ENCODE measurements at places on chromosomes 4 and X.

- DNase-seq = no peak
Observed at GRCh38 chr4:3082925-3083515, 8.5 kb downstream of the HTT start.

GRCh38 chr4:96681218-96681617, 841.3 kb downstream of the PDHA2 start:
- DNase-seq = no peak

DNA sequence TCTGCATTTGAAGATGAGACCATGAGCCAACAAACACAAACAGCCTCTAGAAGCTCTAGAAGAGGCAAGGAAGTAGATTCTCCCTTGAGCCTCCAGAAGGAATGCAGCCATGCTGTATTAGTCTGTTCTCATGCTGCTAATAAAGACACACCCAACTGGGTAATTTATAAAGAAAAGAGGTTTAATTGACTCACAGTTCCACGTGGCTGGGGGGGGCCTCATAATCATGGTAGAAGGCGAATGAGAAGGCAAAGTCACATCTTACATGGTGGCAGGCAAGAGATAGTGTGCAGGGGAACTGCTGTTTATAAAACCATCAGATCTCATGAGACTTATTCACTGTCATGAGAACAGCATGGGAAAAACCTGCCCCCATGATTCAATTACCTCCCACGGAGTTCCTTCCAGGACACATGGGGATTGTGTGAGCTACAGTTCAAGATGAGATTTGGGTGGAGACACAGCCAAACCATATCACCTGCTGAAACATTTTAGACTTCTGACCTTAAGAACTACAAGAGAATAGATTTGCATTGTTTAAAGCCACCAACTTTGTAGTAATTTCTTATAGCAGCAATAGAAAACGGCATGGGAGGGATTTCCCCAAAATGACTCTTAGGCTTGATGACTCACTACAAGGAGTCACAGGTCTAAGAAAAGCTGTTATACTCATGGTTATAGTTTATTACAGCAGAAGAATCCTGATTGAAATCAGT, 284.4 kb upstream of the SFRP2 start:
- DNase-seq = no peak

DNA sequence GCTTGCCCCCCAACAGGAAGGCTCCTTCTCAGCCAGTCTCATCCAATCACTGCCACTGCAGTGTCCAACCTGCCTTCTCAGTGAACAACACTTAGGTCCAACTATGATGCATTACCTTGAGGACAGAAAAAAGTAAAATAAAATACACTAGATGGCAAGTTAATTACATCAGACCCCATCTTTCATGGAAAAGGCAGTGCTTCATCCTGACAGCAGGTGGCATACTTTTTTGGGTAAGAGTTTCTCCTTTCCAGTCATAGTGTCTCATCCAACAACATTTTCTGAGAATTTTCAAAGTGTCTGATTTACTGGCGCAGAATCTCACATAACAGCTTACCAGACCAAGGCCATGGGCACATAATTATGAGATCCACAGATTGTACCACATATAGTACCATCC, 1742.8 kb downstream of the PCDH7 start:
- no peak for DNase-seq

DNA sequence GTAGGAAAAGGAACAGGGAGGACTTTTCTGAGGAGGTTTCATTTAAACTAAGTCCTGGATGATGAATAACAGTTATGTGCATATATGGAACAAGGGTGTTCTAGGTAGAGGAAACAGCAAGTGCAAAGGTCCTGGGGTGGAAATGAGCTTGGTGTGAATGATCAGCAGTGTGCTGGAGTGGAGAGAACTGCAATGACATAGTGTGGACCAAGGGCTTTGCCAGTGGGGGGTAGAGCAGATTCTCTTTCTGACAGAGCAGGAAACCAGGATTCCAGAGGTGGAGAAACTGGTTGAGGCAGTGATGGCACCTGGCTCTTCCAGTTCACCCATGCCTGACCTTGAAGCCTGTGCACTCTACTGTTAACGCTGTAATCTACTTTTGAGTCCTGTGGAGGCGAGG, 1.7 kb downstream of the PPP1R3F start:
- DNase-seq = no peak

- DNase-seq = no peak
Observed at GRCh38 chrX:33336783-33337182, 125.4 kb upstream of the DMD start.

- no peak for DNase-seq
Observed at GRCh38 chrX:131571348-131571747, 27.5 kb downstream of the OR13H1 start.

GRCh38 chr4:26325191-26325590, 4.4 kb downstream of the RBPJ start:
- no peak for DNase-seq

- DNase-seq = no peak
Observed at GRCh38 chr4:173536808-173537429, 6.9 kb upstream of the HAND2 start.

GRCh38 chr4:118981171-118981838, 92.7 kb downstream of the SYNPO2 start:
- no peak for DNase-seq

- DNase-seq = no peak
Observed at GRCh38 chrX:41759817-41760216, 35.8 kb downstream of the GPR82 start.

- DNase-seq = peak; percentile 54
Observed at GRCh38 chr4:184745831-184746795, 12.2 kb upstream of the CENPU start.

GRCh38 chrX:84156821-84157220, 31.2 kb downstream of the RPS6KA6 start:
- DNase-seq = no peak

- DNase-seq = no peak
Observed at GRCh38 chr4:72283357-72283756, 251.6 kb downstream of the NPFFR2 start.

GRCh38 chr4:80646061-80646460, 310.5 kb downstream of the CFAP299 start:
- DNase-seq = no peak

- DNase-seq = no peak
Observed at GRCh38 chr4:154998284-154998683, 210.2 kb upstream of the NPY2R start.

GRCh38 chrX:11766487-11766886, 8.4 kb downstream of the MSL3 start:
- DNase-seq = no peak

- DNase-seq = no peak
Observed at GRCh38 chrX:73127700-73128241, 48.5 kb upstream of the PABPC1L2A start.

DNA sequence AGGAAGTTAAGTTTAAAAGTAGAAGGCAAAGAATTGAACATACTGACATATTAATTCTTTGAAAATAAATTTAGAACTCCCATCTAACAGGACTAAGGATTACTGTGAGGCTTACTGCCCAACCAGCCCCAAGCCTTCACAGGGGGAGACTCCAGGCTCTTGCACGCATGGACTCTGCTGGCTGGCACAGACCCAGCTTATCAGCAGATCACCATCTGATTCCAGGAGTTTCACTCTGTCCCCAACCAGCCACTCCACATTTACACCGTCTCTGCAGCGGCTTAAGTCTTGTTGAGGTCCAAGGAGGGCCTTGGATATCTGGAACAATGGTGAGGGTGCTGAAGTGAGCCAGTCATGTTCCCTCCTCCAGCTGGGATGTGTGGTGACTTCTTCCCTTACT, 16.4 kb upstream of the OTUD4 start:
- no peak for DNase-seq

GRCh38 chr4:177681902-177682301, 239.7 kb upstream of the AGA start:
- no peak for DNase-seq

DNA sequence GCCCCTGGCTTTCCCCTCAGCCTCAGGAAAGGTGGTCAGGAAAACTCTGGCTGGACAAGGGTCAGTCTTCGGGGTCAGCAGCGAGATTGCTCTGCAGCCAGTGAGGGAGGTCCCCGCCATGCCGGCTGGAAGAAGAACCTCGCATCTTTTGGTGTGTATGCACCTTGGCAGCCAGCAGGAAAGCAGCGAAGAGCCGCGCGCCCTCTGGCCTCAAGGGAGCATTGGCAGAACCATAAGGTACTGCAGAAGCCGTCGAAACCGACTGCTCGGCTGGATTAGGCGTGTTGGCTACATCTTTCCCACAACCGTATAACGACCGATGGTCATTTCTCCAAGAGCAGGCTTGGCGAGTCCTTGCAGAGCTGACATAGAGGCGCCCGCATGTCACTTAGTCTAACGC, 48.3 kb downstream of the GPR143 start:
- DNase-seq = no peak

DNA sequence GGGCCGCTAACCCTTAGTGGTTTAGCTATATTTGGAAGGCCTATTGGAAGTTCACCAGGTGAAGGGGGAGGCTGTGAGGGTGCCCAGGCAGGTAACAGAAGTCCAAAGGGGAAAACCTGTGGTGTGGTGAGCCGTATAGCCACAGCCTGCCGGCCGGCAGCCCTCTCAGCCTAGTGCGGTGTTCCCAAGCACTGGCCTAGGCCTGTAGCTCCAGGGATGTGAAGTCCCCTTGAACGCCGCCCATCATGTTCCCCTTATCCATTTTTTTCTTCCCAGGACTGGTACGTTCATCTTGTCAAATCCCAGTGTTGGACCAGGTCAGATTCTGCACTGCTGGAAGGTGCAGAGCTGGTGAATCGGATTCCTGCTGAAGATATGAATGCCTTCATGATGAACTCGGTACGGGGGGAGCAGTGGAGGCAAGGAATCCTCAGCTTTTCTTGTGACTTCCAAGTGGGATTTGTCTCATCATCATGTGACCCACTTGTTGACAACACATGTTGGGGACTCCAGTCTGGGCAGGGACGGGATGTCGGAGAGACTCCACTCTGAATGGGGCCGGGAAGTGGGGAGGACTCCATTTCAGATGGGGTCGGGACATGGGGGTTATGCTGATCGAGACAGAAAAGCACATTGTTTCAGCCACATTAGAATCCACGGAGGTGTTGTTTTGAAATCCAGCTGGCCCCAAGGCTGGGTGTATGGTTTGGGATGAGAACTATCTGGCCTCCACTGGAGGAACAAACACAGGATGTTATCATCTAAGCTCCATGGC, 39.2 kb upstream of the MSANTD1 start:
- DNase-seq = no peak

DNA sequence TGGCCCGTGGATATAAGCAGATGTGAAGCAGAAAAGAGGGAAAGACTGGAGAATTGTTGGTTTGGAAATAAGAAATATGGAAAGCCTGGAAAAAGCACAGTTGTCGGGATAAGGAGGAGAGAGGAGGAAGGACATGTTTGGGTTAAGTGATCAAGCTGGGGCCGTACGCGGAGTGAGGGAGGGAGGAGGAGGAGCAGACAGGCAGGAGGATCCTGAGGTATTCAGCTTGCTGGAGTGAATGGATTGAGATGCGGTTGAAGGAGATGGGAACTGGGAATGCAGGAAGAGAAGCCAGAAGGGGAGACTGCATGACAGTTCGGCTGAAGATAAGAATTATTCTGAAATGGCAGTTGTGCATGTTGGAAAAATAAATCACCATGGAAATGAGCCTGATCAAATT, 21.2 kb downstream of the ZFP42 start:
- no peak for DNase-seq

- DNase-seq = no peak
Observed at GRCh38 chrX:2761246-2761645, 9.4 kb downstream of the XG start.

DNA sequence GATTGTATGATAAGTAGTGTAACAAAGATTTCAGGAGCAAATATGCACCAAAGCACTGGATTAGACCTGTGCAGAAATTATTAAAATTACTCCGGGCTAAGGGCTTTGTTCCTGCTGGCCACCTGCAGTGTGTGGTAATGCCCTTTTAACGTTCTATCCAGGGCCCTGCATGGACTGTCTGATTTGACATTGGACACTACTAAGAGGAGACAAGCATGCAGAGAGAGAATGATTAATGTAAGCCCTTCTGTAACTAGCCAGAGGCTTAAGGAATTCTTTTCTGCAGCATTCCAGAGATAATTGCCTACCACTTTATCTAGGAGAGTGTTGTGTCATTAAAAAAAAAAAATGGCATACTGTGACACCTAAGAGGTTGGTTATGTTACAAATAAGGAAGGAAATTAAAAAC, 117.0 kb downstream of the PCDH7 start:
- DNase-seq = no peak

GRCh38 chr4:7763788-7764187, 175.9 kb downstream of the AFAP1 start:
- DNase-seq = no peak

DNA sequence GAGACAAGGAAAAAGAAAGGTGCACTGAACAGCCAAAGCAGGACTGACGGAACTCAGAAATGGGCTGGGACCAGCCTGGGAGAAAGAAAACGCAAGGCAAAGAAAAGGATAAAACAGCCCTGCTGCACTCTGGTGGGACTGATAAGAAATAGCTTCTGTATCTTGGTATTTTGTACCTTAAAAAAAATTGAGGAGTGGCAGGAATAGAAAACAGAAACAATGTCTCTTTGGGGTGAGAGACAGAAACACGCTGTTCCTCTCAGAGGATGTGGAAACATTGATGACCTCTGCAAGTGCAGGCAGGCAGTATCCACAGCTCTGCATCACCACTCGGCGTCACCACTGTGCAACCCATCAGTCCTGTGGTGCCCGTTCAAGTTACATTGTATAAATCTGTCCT, 152.5 kb upstream of the SPRY1 start:
- DNase-seq = no peak

- no peak for DNase-seq
Observed at GRCh38 chr4:181821039-181822004, 421.9 kb upstream of the TENM3 start.

DNA sequence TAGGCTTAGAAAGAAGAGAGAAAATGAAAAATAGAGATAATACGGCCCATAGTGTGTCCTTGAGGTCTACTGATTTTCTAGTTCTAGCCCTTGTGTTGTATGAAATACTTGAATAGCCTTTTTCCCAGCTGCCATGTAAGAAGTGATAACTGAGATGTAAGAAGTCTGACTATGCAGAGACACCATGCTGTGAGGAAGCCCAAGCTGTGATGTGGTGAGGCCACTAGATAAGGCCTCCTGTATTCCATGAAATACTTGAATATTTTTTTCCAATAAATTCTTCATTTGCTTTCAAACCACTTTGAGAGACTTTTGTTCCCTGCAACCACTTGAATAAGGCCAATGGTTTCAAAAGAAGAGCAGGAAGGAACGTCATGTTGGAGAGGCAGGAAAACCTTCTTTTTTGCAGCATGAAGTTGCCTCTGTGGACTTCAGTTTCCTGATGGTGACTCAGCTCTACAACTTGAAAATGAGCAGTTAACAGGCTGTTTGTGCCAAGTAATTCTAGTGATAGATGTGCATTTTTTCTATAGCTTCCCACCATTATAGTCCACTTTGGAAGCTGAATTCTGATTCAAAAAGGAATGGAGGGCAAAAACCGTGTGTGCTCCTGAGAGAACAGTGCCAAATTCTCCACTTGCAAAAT, 25.5 kb upstream of the FAM9C start:
- no peak for DNase-seq

- no peak for DNase-seq
Observed at GRCh38 chr4:8534129-8534528, 46.1 kb upstream of the GPR78 start.

DNA sequence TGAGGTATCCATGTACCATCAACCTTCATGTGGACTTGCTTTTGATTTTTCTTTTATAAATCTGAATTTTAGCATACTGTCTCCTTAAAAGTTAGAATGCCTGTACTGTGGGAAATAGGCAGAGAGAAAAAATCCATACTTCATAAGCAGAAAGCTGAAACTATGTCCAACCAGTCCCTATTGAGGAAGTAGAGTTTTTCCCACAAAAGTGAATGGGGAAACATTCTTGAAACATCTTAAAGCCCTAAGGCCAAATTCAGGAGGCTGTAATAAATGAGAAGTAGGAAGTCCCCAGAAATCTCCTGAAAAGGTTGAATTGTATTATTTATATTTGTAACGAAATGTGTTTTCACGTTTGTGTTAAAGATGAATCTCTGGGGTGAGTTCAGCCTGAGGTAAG, 56.3 kb downstream of the ENOX2 start:
- no peak for DNase-seq
